Epithelial cell of prostate (primary cell): ENCODE measurements at places on chromosomes 11 and 22.

- DNase-seq = no peak
Observed at GRCh38 chr11:28268925-28269324, 160.7 kb downstream of the METTL15 start.

DNA sequence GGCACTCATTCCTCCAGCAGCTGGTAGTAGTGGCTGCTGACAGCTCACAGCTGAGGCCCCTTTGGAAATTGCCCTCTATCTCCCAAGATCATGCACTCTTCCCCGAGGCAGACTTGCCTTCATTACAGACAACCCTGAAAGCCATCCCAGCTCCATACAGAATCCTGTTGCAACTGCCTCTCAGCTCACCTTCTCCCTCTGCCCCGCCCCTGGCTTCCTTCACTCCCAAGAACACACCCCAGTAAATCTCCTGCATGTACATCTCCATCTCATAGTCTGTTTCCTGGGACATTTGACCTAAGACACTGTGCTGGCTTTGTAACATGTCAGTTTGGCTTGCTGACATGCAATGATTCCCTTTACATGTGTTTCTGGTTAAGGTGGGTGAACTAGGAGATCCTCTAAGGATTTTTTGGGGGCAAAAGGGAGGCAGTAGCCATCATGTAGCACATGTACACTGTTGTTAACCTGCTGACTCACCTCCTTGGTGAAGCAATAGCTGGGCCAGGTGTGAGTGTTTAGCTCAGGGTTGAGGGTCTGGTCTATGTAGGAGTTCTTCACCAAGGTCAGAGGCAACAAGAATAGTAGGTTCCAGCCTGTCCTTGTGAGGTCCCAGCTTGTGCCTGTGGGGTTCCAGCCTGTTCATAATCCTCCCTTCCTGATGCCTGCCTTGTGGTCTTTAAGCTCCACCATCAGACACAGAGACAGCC lies 179.6 kb downstream of the CSNK2A3 start:
- DNase-seq = no peak

GRCh38 chr11:10742460-10743208 lies 8.4 kb upstream of the CTR9 start:
- DNase-seq = peak; percentile 62

DNA sequence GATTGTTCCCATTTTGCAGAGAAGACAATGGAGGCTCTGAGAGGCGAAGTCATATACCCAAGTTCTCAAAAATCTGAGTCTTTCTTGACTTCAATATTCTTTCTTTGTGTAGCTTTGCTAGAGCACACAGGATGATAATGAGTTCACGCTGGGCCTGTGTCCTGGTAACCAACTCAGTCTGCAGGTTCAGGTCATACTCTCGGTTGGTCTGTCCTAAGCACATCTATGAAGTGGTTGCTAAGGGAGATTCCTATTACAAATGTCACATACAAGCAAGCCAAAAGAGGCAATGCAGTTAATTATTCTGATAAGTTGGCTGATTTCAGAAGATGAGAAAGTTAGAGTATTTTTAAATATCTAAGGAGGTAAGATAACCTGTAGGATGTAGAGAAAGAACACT lies 481.0 kb downstream of the SOX6 start:
- DNase-seq = no peak

- no peak for DNase-seq
Observed at GRCh38 chr22:50258361-50259292, 2.9 kb downstream of the MAPK12 start.

DNA sequence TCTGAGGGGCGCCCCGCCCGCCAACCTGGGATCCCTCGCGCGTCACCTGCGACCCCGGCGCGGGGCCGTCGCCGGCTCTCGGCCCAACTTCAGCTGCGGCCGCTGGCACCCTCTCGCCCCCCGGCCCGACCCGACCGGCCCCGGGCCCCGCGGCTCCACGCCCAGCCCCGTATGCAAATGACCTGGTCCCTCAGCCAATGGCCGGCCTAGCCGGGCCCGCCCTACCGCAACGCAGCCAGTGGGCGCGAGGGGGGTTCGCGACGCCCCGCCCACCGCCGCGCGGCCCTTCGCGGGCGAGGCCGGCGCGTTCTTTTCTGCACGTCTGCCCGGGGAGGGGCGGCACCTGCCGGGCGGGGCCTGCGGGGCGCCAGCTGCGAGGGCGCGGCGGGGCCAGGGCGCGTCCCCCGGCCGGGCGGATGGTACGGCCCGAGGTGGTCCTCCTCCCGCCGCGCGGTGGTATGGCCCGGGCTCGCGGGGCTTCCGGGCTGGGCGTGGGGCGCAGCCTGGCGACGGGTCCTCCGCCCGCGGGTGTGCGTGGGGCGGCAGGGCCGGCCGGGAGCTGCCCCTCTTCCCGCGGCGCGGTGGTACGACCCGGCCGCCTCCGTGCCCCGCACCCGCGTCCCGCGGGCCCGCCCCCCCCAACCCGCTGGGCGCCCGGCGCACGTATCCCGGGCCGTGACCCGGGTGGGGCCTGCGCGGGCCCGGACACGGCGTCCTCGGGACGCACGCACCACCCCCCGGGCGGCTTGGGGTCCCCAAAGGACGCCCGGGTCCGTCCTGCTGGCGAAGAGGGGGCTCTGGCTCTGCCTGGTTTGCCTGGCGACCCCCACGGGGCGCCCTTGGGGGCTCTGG lies 7.7 kb upstream of the PHRF1 start:
- peak; percentile 60 for DNase-seq

DNA sequence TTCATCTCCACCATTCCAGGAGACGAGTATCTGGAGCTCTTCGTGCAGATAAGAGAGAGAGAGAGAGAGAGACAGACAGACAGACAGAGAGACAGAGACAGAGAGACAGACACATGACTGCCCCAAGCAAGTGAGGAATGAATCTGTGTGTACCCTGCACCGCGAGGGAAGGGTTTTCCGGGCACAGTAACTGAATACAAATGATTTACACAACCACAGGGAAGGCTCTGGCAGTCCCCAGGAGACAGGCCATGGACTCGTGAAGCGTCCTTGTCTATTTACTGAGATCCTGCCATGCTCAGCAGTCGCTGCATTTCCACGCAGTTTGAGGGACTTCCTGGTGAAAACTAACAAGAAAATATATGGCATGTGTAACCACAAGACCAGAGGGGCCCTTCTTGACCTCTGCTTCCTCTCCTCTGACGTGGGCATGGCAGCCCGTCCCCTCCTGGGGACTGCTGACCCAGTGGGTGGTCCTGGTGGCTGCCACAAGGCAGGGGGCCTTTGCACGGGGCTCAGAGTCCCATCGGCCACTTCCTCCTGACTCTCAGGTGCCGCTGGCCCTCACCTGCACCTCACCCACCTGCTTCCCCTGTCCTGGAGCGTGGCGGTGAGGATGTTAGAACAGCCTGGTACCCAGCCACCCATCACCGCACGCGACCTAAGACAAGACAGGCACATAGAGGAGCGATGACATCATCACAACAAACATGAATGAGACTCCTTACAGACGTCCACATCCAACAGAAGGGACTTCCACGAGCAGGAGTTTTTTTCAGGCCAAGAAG lies 75.9 kb downstream of the PHF21B start:
- no peak for DNase-seq

GRCh38 chr22:46731246-46732040 lies 6.6 kb downstream of the CERK start:
- DNase-seq = no peak

DNA sequence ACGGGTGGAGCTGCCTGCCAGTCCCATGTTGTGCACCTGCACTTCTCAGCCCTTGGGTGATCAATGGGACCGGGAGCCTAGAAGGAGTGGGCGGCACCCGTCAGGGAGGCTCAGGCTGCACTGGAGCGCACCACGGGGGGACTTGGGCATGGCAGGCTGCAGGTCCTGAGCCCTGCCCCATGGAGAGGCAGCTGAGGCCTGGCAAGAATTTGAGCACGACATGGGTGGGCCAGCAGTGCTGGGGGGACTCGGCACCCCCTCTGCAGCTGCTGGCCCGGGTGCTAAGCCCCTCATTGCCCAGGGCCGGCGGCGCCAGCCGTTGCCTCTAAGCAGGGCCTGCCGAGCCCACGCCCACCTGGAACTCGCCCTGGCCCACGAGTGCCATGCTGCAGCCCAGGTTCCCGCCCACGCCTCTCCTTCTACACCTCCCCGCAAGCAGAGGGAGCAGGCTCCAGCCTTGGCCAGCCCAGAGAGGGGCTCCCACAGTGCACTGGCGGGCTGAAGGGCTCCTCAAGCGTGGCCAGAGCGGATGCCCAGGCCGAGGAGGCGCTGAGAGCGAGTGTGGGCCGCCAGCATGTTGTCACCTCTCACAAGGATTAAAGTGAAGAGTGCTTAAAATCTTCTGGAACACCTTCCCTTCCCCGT lies 372.0 kb downstream of the ETS1 start:
- no peak for DNase-seq

DNA sequence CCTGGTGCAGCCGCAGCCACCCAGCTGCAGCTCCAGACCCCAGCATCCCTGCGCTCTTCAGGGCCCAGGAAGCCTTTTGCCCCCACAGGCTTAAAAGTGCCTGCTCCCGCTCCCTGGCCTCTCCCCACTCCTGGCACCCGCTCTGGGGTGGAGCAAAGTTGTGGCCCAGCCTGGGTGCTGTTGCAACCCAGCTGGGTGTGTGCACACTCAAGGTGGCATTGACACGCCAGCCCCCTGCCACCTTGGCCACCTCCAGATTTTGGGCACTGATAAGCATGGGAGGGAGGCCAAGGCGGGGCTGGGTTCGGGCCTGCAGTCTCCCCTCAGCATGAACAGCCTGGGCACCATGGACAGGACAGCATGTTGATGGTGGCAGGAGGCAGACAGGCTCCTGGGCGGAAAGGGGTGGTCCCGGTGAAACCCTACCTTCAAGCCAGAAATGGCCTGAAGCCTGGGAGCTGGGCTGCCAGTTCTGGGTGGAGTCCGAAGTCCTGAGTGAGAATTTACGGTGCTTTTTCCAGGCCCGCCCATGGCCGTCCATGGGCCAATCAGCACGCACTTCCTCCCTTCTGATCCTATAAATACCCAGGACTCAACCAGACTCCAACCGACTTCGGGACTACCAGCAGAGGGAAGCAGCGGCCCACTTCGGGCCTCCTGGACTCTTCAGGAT lies 23.6 kb upstream of the RNASEH2C start:
- DNase-seq = no peak

DNA sequence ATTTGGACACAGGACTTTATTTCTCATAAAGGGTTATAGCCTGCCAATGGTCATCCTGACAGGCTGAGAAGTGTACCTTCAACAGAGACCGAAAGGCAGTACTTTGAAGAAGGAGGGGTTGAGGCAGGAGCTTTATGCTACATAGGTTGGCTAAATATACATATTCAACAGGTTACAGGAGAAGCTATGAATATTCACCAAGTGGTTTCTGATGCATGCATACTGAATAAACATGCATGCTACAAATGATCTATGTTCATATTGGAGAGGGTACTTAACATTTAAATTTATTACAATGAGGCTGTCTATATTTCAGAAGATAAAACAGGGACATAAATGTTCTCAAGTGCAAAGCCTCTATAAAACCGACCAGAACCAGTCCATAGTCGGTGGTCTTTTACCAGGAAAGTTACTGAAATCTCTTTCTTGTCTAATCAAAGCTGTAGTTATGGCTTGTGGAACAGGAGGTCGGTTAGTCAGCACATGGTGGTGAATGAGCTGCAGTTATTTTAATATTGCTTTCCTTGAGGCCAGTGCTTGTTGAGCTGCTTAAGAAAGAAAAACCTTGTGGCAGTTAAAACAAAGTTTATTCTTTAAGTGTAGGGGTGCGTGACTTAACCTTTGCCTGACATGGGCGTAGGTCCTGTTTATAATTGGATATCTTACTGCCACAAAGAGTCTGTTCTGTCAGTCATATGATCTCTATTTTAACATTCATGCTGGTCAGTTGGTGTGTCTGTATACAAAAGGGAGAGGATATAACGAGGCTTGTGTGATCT lies 19.5 kb downstream of the CNTF start:
- no peak for DNase-seq

DNA sequence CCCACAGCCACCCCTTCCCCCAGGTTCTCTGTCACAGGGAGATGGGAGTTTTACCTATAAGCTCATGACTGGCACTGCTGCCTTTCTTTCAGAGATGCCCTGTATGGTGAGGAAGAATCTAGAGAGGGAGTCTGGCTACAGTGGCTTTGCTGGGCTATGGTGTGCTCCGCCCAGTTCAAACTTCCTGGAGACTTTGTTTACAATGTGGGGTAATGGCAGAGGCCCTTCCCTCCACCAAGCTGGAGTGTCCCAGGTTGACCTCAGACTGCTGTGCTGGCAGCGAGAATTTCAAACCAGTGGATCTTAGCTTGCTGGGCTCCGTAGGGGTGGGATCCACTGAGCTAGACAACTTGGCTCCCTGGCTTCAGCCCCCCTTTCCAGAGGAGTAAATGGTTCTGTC lies 143.5 kb downstream of the MSANTD4 start:
- DNase-seq = no peak

GRCh38 chr11:103370076-103370475 lies 260.9 kb downstream of the DYNC2H1 start:
- DNase-seq = no peak

DNA sequence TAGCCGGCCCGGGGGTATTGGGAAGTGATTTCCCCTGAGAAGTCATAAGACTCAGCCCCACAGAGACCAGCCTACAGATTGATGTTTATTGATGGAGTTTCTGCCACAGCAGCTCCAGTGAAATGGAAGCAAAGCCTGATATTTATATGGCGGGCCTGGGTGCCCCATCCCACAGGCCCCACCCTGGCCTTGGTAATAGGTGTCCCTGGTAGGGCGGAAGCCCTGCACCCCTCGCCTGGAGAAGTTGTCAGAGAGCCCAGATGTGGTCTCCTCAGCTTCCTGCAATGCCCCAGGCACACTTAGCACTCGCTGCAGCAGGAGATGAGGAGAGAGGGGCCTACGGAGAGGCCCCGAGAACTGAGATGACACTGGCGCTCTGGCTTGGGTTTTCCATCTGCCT lies 107.4 kb downstream of the MORC2 start:
- DNase-seq = no peak

DNA sequence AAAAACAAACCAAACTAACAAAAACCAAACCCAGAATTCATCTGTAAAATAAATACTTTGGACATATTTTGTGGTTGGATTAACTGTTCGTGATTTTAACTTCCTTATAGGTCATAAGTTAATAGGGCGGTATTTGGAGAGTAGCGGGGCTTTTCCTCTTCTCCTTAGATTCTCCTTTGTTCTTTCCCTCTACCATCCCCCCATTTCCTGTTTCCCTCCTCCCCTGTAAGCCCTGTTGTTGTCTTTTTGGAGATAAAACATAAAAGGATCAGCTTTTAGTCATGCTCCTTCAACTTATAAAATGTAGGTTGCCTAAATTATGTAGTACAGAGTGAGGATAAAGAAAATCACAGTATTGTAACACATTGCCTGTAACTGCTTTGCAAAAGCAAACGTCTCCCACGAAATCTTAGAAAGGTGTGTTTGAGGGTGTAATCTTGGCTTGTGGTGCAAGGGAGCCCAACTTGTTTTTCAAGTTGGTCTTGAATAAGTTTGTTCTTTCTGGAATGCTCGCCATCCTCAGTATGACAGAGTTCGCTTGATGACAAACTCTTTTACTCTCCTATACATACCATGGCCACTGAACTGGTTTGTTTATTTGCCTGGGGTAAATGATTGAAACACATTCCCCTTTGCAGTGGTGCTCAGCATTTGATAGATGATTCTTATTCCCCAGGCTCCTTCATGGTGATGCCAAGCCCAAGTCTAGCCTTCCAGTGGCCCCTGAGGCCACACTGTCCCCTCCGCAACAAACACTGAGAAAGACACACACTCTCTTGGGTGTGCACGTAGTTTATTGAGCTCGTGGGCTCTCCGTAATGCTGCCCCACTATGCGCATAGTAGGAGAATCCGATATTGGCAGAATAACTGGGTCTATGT lies 49.4 kb downstream of the TEAD1 start:
- DNase-seq = peak; percentile 92
